ENCODE measurements at places on chromosomes 2 and 18.

DNA sequence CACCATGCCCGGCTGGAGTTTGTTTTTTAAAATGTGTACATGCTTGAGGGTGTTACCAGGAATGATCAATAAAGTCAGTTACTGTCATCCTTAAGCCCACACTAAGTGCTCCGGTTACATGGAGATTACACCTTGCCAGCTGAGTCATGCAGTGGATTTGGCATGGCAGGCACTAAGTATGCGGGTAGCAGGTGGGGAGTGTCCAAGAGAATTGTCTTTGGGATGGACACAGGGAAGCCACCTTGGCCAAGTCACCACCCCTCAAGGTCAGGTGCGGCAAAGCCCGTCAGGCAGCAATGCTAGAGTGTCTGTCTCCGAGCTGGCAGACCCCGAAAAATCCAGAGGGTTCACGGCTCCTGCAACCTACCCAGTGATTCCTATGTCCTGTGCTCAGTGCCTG, 54.8 kb downstream of the GBX2 start:
- no peak for DNase-seq

- DNase-seq, result no peak
Measured at GRCh38 chr2:215619022-215619958, 183.4 kb upstream of the FN1 start.

GRCh38 chr18:47601581-47602272, 328.7 kb downstream of the SMAD2 start:
- DNase-seq, result no peak

- DNase-seq, result no peak
Measured at GRCh38 chr2:60779426-60779825, 23.4 kb downstream of the PAPOLG start.

DNA sequence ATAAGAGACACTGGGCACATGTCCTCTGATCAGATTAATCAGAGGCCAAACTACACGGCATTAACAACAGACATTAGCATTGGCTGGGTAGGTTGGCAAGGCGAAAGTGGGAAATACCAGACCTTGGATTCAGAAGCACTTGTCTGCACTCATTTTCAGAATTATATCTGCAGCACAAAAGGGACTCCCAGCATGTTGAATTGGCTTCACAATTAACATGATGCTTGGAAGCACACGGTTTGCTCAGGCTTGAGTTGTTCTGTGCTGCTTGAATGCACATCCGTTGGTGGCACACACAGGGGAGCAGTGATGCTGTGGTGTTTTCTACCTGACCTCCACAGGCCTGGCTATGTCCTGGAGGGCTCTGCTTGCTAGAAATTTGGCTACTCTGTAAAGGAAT, 83.9 kb downstream of the ACTR3 start:
- DNase-seq, result no peak

GRCh38 chr2:168375195-168375798, 80.8 kb upstream of the CERS6 start:
- DNase-seq, result no peak

GRCh38 chr2:96156926-96157648, 11.8 kb upstream of the DUSP2 start:
- DNase-seq, result no peak

GRCh38 chr18:159933-160332, 1.6 kb downstream of the USP14 start:
- DNase-seq, result no peak

- DNase-seq, result no peak
Measured at GRCh38 chr2:86140969-86141392, 34.9 kb downstream of the PTCD3 start.

- no peak for DNase-seq
Measured at GRCh38 chr2:42904576-42904876, 112.1 kb upstream of the HAAO start.

- no peak for DNase-seq
Measured at GRCh38 chr18:75429975-75430374, 2.5 kb upstream of the SMIM21 start.

DNA sequence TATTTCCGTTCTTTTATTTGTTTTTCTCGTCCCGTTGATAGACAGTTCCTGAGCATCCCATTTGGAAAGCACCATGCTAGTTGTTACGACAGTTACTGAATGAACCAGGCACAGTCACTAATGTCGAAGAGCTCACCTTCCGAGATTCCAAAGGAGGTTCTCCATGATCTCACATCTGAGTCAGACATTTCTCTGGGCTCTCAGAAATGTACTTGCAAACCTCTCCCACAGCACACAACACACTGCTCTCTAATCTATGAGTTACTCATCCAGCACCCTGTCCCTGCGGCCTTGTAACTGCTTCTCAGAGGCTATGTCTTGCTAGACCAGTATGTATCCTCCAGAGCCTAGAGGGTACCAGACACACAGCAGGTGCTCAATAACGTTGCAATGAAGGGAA, 174.7 kb downstream of the DNER start:
- no peak for DNase-seq

DNA sequence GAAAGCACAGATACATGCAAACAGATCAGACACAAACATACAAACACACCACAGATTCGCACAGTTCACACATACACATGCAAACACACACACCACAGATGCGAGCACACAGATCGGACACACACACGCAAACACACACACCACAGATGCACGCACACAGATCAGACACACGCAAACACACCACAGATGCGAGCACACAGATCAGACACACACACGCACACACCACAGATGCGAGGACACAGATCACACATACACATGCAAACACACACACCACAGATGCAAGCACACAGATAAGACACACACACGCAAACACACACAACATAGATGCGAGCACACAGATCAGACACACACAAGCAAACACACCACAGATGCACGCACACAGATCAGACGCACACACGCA, 149.0 kb downstream of the PXDN start:
- no peak for DNase-seq

GRCh38 chr18:38006541-38006940, 440.9 kb upstream of the CELF4 start:
- no peak for DNase-seq

- DNase-seq, result no peak
Measured at GRCh38 chr2:16664809-16665747, 556 bp downstream of the CYRIA start.

- DNase-seq, result no peak
Measured at GRCh38 chr2:8421658-8422449, 260.0 kb upstream of the ID2 start.

GRCh38 chr2:186437719-186438118, 48.3 kb upstream of the ZC3H15 start:
- DNase-seq, result no peak

Measured in stimulated activated naive CD8-positive, alpha-beta T cell treated with anti-CD3 and anti-CD28 coated beads, Interleukin-15, amount 100 ng/mL, for 72 hours (primary cell).